ENCODE measurements at places on chromosomes 12 and 14. TPM values are rescaled to one million over a fixed set of nuclear protein-coding genes. Genes with fewer than 3 reads are reported as not detected.

Gene IL22
- not detected for total RNA-seq

DNA sequence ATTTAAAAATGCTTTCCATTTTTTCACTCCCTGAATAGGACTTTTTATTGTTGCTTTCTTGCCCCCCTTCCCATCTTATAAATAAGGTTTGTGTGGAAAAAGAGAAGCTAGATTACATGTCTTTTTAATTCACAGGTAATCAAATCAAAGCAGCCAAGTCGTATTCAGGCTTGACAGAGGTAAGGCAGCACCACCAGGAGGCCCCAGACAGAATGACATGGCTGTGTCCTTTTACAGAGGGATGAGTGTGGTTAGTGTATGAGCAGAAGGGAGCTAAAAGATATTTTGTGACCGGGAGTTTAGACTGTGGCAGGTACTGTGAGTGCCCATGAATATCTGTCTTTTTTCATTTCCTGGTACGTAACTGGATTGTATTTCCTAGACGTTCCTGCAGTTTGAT, 596.1 kb downstream of the ETNK1 start:
- no peak for DNase-seq

- no peak for DNase-seq
Measured at GRCh38 chr14:39974036-39974435, 541.8 kb upstream of the FBXO33 start.

DNA sequence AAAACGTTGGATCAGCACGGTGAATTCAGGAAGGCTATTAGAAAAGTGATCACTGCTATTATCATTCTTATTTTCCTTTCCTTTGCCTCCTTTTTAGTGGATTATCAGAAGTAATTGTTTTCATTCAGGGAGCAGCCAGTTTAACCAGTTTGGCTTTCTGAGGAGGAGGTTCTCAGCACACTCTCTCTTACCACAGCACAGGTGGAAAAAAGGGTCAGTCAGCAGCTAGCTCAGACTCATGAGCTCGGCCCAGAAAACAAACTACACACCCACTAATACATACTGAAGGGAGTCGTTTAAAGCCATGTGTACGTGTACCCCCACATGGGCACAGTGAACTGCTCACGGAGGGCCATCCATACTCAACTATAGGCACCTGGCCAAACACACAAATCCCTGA, 23.2 kb upstream of the MAGOHB start:
- no peak for DNase-seq

Gene SOCS2
- total RNA-seq: 3.9 TPM

GRCh38 chr12:18206198-18206597, 55.1 kb upstream of the PIK3C2G start:
- DNase-seq: no peak

GRCh38 chr12:2804393-2805142, 7.9 kb upstream of the ITFG2 start:
- DNase-seq: no peak

Data from LHCN-M2 (cell line).